GM06990 (cell line): ENCODE measurements at places on chromosomes 6 and 20.

DNA sequence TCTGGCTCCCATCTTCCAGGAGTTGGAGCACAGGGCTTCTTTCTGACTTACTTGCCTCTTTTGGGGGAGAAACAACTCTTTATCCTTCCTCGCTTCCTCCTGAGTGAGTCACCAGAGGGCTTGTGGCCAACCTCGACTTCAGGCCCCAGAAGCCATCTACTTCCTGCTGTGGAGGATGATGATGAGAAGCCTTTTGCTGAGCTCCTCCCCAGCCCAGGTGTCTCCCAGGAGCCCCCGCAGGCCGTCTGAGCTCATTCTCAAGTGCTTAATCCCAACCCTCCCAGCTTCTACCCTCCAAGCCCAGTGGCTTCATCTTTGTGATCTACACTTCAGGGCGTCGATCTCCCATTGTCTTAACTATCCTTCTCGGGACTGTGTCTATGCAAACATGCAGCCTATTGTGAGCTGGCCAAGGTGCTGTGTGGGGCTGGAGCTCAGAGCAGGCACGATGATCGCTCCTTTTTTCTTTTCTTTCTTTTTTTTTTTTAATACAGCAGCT lies 27.9 kb downstream of the SDCBP2 start:
- DNase-seq: no peak

- peak; percentile 37 for DNase-seq
Measured at GRCh38 chr6:20846602-20847028, 312.4 kb downstream of the CDKAL1 start.

GRCh38 chr20:49505518-49505917 lies 23.1 kb upstream of the KCNB1 start:
- DNase-seq: no peak

- DNase-seq: no peak
Measured at GRCh38 chr6:148700741-148701311, 46.0 kb upstream of the UST start.

GRCh38 chr6:87658516-87658915 lies 43.5 kb downstream of the AKIRIN2 start:
- no peak for DNase-seq

DNA sequence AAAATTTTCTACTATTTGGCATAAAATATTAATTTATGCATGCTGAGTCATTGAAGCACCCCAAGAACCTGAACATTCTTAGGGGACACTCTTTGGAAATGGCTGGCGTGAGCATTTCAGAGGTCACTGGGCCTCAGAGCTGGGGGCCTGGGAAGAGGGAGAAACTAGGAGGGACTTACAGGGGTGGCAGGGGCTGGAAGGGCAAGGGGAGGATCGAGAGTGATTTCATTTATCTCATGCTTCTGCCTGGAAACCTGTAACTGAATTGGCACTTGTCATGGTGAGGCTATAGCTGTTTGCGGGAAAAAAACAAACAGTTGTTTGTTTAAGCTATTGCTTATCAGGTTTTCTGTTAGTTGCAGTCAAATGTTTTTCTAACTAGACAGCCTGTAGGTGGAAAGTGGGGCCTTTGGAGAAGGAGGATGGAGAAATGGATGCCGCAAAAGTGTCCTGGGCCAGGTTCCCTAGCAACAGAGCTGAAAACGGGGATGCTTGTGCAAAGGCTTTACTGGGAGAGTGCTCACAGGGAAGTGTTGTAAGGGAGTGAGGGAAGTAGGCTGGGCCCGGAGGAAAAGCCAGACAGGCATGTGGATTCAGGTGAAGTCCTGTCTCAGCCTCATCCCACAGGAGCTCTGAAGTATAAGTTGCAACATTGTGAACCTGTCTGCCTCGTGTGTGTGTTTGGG lies 36.4 kb upstream of the KAT14 start:
- DNase-seq: no peak
